ENCODE measurements at places on chromosomes 6 and 20.

- DNase-seq, result no peak
Observed at GRCh38 chr6:96948631-96949030, 24.1 kb downstream of the KLHL32 start.

DNA sequence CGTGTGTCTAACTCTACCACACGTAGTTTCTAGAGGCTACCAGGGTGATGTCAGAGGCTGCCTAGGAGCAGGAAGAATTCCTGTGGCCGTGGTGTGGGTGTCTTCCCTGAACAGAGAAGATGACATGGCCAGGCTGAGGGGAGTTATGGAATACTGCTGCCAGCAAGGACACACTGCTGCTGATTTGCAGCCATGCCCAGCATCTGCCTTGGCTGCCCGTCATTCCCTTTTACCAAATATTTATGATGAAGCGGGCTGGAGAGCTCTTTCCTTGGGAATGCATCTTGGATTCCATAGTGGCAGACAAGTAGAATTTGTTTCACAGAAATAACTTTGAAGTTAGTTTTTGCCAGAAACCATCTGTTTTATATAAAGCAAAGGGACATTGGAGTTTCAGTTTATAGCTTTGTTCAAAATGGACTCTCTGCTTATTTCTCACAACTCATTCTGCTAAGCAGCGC is 80.8 kb upstream of the VSTM2L start:
- peak; percentile 90 for DNase-seq

DNA sequence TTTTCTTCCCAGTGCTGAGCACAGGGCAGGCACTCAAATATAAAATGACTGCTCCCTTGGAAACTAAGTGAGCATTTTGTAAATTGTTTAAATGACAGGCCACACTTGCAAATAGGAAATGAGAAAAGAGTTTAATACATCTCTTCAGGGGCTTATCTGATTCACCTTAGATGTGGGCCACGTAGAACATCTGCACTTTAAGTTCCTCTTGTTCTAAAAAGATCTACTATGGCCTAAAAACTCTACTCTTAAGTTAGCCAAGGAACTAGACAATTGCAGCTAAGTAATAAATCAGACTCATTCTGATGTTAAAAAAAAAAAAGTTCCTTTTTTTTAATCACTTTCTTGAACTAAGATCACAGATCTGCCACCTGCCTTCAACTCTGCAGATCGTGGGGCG is 126.3 kb downstream of the KIF16B start:
- no peak for DNase-seq

- DNase-seq, result no peak
Observed at GRCh38 chr6:29989211-29989610, 46.9 kb downstream of the HLA-A start.

- no peak for DNase-seq
Observed at GRCh38 chr6:25112322-25112773, 166.8 kb upstream of the CARMIL1 start.

DNA sequence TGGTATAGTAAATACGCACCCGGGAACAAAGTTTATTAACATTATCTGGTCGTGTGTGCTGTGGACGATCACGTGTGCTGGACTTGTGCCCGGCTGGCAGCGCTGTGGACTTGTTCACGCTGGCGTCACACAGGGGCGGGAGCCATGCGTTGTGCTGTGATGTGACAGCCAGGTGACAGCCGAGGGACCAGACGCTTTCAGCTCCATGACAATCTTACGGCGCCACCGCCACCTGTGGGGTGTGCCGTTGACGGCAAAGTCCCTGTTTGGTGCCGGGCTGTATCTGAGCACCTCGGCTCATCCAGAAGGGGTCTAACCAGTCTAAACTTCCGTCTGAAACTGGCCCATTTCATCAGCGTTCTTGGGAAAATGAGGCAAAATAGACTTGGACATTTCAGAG is 25.2 kb downstream of the DLL1 start:
- peak; percentile 27 for DNase-seq

DNA sequence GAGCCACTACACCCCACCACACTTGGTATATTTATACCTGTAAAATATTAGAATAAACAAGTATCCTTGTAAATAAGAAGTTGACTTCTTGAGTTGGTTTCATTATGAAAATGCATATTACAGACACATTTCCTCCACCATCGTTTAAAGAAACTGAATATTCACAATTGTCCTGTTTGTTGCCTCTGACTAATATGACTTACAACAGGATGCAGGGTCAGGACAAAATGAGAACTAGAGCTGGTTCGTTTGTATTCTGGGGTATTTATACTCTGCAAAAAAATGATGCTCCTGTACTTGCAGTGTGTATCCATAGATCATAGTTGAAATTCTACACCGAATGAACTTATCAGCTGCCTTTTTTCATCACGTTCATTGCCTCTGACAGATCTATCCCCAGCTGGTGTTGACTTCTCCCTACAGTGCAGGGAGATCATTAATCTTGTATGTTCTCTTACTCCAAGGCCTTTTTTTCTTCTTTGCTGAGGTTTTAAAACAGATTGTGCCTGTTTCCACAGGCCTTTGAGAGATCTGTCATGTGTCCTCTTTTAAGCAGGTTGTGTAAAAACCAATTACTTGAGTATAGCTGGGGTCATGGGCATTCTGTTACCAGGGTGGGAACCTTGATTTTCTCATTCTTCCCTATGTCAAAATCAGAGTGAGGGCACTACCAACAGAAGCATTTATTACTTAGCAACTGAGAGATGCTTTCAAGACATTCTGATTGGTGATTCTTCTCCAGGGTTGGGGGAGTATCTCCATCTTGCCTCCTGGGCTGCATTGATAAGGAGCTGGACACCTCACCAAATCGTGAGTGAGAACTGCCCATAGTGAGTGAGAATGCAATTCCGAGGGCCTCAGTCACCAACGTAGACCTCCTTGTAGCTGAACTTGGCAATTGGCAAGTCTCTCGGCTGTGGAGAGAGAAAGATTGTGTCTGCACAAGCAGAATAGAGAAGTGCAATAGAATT is 78.8 kb upstream of the CD83 start:
- peak; percentile 74 for DNase-seq

DNA sequence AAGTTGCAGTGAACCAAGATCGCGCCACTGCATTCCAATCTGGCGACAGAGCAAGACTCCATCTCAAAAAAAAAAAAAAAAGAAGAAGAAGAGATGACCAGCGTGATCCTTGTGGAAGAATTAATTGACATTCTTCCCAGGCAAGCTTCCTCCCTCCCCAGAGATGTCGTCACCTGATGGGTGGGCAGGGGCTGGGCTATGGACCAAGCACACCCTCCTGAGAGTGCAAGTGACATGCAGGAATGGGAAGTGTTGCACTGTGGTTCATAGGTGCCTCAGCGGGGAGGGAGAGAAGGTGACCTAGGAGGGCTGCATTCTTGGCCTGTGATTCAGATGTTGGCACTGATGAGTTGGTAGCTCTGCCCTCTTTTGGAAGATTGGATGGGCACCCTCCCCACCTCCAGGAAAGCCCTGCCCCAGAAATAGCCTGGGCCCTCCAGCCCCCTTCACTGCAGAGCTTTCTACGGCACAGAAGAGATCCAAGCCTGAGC is 37.8 kb downstream of the TAF8 start:
- no peak for DNase-seq

- DNase-seq, result no peak
Observed at GRCh38 chr20:1204576-1204975, 1.3 kb downstream of the C20orf202 start.

GRCh38 chr20:50305636-50306477 is 115.2 kb downstream of the CEBPB start:
- DNase-seq, result no peak

- no peak for DNase-seq
Observed at GRCh38 chr6:51885957-51886356, 201.5 kb downstream of the PKHD1 start.

- DNase-seq, result no peak
Observed at GRCh38 chr20:34179637-34180360, 61.4 kb upstream of the ASIP start.

GRCh38 chr20:12594410-12595088 is 414.2 kb upstream of the SPTLC3 start:
- DNase-seq, result peak; percentile 70

GRCh38 chr6:116866281-116866871 is 10.7 kb upstream of the RFX6 start:
- no peak for DNase-seq

DNA sequence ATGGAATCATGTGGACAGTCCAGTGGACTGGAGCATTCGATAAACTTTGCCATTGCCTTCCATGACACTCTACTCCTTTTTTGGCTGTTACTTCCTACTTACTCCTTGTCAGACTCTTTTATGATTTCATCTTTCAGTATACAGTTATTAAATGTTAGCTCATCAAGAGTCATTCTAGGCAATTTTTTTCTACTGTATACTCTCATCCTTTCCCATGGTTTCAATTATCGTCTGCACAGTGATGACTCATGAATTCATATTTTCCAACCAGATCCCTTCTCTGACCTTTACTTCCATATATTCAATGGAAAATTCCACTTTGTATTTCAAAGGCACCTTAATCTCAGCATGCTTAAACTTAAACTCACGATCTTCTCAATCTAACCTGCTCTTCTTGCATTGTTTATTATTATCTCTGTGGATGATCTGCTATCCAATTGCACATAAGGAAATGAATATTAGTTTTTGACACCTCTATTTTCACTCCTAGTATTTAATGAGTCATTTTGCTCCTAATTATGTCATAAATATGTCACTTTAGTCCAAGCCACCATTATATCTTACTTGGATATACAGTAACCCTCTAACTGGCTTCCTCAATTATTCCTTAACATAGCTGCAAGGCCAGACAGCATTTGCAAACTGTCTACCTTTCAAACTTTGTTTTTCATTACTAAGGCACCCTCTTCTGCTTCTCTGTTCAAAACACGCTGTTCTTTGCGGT is 427.5 kb downstream of the PHF3 start:
- DNase-seq, result no peak

DNA sequence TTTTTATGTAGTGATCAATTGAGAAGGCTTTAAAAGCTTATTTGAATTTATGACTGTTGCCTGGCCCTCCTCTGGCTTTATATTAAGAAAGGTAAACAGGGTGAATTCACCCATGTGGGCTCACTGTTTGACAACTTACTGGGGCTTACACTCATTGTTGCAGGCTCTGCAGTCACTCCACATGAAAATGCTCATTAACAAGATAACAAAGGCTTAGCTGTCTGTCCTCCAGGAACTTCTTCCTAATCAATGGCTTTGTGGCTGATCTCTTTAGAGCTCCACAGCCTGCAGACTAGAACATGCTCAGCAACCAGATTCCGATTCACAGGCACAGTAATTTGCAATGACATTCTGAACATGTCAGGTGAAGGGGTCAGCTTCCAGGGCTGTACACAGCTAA is 323.2 kb upstream of the MAN1A1 start:
- peak; percentile 21 for DNase-seq

DNA sequence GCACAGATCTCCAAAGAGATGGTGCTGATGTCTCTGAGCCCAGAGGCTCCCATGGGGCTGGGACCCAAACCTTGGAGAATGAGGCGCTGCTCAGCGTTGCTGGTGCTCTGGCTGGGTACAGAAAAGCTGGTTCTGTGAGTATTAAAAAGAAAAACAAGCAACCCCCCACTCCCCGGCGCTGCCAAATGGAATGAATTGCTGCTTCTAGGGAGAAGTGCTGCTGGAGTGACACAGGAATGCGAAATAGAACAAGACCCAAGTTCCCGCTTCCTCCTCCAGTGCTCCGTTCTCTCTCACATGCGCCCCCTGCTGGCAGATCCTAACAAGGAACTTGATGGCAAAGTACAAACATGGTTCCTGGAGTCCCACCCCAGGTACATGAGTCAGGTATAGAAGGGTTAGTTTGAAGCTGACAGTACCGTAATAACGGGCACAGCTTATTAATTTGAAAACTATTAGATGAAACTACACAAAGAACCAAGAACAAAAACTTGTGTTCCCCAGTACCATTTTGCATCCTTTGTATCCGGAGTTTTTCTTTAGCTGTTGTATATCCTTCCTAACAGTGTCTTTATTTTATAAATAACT is 2.1 kb upstream of the DDX27 start:
- peak; percentile 95 for DNase-seq

DNA sequence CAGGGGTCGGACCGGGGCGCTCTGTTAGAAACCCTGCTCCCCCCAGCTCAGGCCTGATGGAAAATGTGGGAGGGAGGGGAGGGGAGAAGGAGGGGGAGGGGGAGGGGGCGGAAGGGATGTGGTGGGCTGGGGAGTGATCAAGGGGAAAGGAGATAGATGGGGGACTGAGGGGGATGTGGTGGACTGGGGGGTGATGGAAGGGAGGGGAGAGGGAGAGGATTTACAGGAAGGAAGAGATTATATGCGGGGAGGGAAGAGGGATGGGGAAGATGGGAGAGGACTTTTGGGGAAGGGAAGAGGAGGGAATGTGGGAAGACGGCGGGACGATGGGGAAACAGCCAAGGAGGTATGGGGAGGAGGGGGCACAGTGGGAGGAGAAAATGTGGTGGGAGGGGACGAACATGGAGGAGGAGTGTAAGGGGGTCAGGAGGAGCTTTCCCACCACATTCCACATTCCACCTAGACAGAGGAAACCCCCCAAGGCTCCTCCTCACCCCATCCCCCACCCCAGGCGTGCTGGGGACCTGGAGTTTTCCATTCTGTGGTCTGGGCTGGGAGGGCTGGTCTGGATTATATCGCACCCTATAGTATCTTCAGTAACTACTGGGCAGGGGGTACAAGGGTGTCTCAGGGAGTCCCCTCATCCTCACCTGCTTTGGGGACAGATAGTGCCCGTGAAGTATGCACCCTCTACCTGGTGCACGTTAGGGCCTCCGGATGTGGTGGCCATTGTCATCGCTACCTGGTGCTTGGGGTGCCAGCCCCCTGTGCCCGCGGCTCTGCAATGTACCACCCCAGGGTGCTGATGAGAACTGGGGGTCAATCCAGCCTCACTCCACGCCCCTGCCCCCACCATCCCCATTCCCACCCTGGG is 578 bp upstream of the PTGIS start:
- DNase-seq, result peak; percentile 64

GRCh38 chr6:17149571-17149970 is 47.7 kb downstream of the STMND1 start:
- DNase-seq, result no peak

DNA sequence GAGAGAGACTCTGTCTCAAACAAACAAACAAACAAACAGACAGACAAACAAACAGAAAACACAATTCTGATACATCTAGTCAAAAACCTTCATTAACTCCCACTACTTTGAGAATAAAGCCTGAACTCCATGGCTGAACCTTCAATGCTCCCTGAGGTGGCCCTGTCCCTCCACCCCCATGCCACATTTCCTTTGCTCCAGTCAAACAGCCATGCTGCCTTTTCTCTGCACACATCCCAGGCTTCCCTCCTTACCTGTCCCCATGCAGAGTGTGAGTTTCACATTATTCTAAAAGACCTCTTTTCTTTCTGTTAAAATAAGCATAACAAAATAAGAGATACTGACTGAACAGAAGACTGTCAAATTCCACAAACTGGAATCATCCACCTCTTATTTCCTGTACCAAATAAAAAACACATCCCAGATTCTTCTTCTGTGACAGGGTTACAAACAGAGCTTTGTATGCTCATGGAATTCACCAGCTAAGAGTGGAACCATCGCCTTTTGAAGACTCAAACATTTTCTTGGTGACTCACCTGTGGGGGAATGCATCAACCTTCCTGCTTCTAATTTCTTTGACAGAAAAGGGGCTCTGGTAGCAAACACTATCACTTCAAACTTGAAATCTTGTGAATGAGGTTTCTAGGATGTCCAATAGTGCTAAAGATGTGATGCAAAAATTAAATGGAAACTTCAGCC is 71.0 kb upstream of the SLC22A16 start:
- no peak for DNase-seq

All from brain (organoid and tissue), 16 donors.